Iris pigment epithelial cell (primary cell): ENCODE measurements at places on chromosomes 2 and 18.

GRCh38 chr2:200635251-200635650, 49.4 kb downstream of the AOX1 start:
- DNase-seq: peak; percentile 22

- no peak for DNase-seq
Observed at GRCh38 chr2:127034883-127035611, 71.9 kb downstream of the BIN1 start.

DNA sequence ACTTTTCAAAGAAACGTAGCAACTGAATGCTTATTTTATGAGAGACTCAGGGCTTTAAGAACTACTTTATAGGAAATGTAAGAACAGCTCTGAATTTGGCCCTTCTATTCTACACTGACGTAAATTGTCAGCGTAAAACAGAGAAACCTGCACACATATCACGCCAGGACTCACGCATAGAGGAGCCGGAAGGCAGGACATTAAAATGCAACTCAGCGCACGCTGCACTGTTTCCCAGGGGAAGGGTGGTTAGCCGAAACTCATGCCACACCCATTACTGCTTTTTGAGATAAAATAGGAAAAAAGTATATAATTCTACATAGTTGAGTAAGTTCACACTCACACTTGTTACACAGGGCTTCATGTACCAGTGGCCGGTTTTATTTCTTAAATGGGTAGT, 7.4 kb downstream of the TUBB6 start:
- DNase-seq: no peak

- DNase-seq: no peak
Observed at GRCh38 chr2:8538931-8539621, 142.8 kb upstream of the ID2 start.

DNA sequence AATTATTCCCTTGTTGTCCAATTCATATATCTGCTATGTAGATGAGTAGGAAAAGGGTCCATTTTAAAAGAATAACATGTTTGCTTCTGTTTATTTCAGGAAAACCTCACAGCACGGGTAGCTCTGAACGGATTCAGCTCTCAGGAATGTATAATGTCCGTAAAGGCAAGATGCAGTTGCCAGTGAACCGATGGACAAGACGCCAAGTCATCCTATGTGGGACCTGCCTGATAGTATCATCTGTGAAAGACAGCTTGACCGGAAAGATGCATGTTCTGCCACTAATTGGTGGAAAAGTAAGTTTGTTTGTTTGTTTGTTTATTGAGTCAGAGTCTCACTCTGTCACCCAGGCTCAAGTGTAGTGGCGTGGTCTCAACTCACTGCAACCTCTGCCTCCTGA, 114.6 kb downstream of the PHLPP1 start:
- peak; percentile 76 for DNase-seq

- DNase-seq: peak; percentile 60
Observed at GRCh38 chr2:84441036-84441435, 18.0 kb downstream of the SUCLG1 start.

- DNase-seq: no peak
Observed at GRCh38 chr2:197205585-197206215, 104.9 kb downstream of the ANKRD44 start.

GRCh38 chr2:192657362-192657761, 462.6 kb upstream of the TMEFF2 start:
- DNase-seq: no peak

DNA sequence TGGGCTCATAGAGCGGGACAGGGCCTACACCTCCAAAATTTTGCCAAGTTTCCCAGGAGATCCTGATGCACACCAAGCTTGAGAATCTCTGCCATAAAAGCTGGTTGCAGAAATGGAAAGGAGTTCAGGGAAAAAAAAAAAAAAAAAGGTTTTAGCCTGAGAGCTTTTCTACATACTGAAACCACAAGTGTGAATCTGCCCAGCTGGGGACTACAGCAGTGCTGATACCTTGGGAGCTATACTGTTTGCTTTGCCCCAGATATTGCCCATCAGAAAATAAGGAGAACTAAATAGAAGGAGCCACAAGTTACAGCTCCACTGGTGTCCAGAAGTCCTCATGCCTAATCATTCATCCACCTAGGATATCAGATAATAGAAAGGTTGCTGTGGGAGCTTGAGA, 38.4 kb upstream of the NCKAP5 start:
- DNase-seq: no peak

- no peak for DNase-seq
Observed at GRCh38 chr2:167986223-167986622, 261.2 kb downstream of the STK39 start.

- no peak for DNase-seq
Observed at GRCh38 chr2:60546756-60547420, 6.6 kb downstream of the BCL11A start.

DNA sequence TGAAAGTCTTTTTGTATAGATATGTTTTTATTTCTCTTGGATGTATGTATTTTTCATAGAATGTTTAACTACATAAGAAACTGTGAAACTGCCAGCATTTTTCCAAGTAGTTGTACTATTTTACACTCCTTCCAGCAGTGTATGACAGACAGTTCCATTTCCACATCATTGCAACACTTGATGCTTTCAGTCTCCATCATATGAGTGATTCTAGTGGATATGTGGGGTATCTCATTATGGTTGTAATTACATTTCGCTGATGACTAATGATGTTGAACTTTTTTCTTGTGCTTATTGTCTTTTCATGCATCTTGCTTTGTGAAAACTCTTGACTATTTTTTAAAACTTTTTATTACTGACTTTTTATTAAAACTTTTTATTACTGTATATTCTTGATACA, 101.4 kb downstream of the ARHGAP28 start:
- no peak for DNase-seq

- DNase-seq: no peak
Observed at GRCh38 chr2:105999211-105999989, 194.7 kb downstream of the UXS1 start.

- DNase-seq: peak; percentile 99
Observed at GRCh38 chr2:28621172-28622100, 125.6 kb downstream of the PLB1 start.

DNA sequence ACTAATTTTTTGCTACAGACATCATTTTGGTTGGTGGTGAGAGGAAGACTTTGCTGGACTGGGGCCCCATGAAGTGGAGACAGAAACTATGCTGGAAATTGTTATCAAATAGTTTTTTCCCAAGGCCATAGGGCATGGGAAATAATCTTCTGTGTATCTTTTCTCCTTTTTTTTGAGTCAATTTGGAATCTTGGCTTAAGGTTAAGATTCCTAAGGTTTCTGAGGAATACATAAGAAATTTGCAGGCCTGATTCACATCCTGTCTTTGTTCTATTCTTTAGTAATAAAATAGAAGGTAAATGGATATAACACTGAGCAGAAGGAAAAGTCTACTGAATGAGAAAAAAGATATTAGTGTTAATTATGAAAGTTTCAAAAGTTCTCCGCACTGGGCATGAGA, 16.6 kb downstream of the SMC6 start:
- peak; percentile 49 for DNase-seq

- no peak for DNase-seq
Observed at GRCh38 chr2:85758361-85759256, 4.8 kb downstream of the ATOH8 start.

GRCh38 chr2:227221120-227221519, 56.7 kb downstream of the COL4A3 start:
- no peak for DNase-seq

DNA sequence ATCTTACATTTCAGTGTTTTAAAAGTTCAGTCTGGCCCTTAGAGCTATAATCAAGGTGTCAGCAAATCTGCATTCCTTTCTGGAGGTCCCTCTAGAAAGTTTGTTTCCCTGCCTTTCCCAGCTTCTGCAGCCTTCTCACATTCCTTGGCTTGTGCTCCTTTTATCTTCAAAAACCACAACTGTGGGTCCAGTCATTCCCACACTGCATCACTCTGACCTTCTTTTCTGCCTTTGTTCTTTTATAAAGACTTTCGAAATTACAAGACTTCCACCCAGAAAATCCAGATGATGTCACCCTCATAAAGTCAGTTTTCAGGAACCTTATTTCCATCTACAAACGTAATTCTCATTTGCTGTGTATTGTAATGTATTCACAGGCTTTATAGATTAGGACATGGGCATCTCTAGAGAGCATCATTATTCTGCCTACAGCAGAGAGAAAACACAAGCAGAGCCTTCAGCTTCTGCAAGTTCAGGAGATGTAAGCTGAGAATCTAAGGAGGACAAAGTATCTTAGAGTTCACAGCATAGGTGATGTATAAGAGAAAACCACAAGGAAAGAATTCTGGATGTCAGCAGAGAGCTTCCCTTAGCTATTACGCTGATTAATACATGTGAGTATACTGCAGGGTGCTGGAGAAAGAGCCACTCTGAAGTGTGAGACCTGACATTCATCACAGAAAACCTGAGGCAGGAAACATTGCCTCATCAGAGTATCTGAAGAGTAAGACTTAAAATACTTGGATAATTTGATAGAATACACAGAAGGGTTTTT, 1100.2 kb downstream of the CBLN2 start:
- peak; percentile 28 for DNase-seq

DNA sequence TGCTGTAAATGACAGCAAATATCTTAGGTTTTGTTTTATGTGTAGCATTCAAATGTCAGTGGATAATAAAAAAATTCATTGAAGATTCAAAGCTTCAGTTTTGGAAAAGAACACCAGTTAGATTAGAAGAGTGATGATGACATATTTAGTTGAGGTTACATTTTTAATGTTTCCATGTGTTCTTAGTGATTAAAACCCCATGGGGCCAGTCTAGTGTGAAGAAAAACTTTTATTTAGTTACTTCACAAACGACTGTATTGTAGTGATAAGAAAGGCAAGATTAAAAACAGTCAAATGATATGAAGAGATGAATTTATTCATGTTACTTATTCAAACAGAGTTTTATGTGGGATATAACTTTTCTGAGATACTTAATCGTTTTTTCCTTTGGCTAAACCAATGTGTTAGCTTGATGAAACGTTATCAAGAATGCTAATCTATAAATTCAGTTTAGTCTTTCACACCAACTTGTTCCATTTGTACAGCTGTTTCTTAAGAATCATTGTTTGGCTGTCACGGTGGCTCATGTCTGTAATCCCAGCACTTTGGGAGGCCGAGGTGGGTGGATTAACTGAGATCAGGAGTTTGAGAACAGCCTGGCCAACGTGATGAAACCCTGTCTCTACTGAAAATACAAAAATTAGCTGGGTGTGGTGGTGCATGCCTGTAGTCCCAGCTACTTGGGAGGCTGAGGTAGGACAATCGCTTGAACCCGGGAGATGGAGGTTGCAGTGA, 11.6 kb downstream of the BMPR2 start:
- DNase-seq: peak; percentile 34
